Glomerular endothelial cell (primary cell): ENCODE measurements at places on chromosomes 4 and X. TPM values are rescaled to one million over a fixed set of nuclear protein-coding genes. Genes with fewer than 3 reads are reported as not detected.

DNA sequence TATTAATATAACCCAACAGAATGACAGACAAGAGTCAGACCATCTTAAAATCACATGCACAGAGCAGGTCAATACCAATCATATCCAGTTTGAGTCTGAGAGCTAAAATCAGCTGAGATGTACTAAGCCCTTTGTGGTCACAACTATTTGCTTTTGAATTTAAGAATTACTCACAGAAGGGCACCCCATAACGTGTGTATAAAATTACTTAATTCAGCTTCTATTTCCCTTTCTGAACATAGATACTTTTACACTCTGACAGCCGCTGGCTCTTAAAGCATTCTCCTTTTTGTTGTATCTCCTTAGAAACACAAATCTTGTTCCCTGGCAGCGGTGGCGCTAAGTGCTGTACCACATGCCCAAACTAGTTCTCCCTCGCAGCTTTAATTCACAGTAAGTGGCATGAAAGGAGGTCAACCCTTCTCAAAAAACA, 14.8 kb upstream of the PPARGC1A start:
- no peak for DNase-seq

GRCh38 chr4:149986917-149987316, 91.3 kb upstream of the DCLK2 start:
- no peak for DNase-seq

GRCh38 chrX:118847676-118848075, 24.1 kb downstream of the ZCCHC12 start:
- peak; percentile 41 for DNase-seq

The FBXL5 gene
- total RNA-seq, result 75.7 and 83.3 TPM in 2 replicates

DNA sequence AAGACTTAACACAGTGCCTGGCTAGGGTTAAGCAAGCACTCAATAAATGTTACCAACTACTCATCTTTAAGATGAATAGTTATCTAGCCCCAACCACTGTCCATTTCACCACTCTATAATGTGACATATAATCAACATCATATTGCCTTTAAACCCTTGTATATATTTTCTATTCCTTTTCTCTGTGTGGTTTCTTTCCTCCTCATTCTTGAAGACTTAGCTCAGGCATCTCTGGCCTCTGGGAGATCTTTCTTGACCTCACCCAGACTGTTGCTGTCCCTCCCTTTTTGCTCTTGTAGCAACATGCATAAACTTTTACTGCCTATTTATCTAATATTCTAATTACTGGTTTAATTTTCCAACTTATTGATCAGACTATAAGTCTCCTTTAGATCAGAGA, 249.9 kb upstream of the MAB21L2 start:
- no peak for DNase-seq

The TIMM17B gene
- total RNA-seq, result 32.7 and 34.2 TPM in 2 replicates

GRCh38 chr4:182738283-182739047, 178.7 kb downstream of the DCTD start:
- no peak for DNase-seq

DNA sequence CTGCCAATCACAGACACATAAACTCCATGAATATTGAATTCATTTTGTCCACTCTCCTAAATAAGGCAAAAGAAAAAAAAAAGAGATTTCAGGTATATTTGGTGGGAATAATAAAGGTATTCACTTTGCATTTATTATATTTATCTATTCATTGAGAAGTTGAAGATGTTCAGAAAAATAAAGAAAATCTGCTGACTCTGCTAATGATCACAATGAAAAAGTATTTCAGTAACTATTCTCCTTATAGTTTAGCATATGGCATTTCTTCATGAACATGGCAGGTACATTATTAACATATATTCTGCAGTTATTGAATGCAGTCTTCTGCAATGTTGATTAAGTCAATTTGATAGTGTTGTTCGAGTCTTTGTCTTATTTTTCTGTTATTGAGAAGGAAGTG, 202.5 kb upstream of the ANKRD50 start:
- no peak for DNase-seq

GRCh38 chr4:124111922-124112321, 600.6 kb downstream of the ANKRD50 start:
- peak; percentile 78 for DNase-seq

GRCh38 chrX:133575501-133576136, 160.3 kb upstream of the GPC4 start:
- no peak for DNase-seq

- DNase-seq, result no peak
These were observed 12.7 kb downstream of the FRAS1 start for GRCh38 chr4:78069859-78070258.

DNA sequence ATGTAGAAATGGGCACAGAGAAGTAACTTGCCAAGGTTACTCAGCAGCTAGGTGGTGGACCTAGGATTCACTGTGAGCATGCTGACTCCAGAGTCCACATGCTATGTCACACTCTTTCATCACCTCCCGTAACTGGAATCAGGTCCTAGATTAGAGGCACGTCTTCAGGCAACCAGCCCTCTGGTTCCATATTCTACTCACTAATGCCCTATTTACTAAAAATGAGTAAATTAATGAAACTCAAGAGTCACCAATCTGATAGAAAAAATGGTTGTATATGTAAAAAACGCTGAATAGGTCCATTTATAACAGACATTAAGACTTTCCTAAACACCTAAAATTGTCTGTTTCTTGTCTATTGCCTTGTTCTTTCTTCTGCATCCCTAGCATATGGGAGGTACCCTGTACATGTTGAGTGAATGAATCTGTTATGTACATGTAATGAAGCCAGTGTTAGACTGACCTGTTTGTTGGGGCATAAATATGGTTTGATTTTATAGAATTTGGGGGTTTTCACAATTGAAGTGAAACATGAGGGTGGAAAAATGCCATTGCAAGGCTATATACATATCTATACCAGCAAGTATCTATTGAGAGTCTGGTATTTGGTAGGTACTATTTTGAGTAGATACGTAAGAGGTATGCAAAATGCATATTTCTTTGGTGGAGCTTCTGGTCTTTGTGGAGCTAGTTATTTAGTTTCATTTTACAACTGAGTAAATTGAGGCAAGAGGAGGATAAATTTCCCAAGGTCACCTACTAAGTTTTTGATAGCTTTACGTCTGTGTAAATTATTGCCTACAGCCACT, 7.5 kb upstream of the RUFY3 start:
- DNase-seq, result no peak

GRCh38 chr4:89158884-89159503, 47.7 kb downstream of the TIGD2 start:
- DNase-seq, result peak; percentile 60

The PPP2R2C gene
- total RNA-seq, result 0.24 and 0.41 TPM in 2 replicates
